Stimulated activated CD8-positive, alpha-beta memory T cell treated with anti-CD3 and anti-CD28 coated beads, Interleukin-7, amount 100 ng/mL, for 48 hours (primary cell): ENCODE measurements at places on chromosomes 5 and 9.

DNA sequence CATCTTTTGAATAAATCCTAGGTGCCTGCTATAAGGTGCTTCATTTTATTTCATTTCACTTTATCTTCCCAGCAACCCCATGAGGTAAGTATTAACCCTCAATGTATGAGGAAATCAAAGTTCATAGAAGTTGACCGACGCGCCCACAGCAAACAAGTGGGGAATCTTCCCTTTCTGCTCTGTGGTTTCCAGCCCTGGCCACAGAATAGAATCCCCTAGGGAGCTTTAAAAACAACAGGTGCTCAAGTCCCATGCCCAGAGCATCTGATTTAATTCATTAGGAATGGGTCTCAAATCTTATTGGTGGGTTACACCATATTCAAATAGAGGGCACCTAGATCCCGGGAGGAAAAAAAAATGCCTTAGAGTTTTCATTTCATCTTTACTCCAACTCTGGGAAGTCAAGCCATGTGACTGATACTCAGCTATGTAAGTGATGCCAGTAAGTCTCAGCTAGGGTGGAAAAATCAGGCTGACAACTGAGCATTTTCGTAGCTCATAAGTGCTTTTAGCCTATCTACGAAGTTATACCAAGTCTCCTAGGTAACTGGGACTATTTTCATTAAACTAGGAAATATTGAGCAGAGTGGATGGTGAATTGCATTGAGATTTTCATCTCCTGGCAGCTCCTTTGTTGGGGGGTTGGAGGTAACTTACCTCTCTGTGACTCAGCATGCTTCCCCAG is 353.4 kb upstream of the SLC30A5 start:
- no peak for DNase-seq

DNA sequence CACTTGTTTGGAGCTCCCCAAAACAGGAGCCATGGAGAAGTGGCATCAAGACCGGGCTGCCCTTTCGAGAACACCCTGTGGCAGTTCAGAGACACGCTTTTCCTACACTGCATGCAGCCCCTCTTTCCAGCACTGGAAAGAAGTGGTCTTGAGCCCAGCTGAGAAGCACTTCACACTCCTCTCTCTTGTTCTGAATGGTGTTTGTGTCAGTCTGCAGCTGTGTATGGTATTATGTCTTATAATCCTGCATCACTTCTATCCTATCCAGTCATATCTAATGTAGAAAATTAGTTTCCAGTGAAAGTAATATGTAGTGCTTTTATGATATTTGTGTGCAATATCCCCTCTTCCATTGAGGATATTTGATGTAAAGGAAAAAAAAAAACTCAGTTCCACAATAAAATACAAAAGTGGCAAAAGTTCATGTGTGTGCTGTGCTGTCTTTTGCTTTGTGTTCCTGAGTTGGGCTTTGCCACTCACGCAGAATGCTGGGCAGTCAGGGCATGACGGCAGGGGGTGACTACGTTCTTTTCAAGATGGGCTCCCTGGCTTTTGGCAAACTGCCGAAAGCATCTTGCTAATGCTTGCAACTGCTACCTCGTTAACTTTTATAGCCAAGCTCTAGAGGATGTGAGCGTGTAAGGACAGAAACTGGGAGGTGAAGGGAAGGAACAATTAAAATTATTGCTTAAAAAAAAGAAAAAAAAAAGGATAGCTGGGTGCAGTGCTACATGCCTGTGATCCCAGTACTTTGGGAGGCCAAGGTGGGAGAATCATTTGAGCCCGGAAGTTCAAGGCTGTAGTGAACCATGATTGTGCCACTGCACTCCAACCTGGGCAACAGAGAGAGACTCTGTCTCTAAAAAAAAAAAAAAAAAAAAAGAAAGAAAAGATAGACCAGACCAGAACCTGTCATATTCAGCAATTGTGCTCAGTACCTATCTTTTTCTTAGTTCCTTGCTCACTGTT is 102.2 kb downstream of the MAP1B start:
- no peak for DNase-seq

DNA sequence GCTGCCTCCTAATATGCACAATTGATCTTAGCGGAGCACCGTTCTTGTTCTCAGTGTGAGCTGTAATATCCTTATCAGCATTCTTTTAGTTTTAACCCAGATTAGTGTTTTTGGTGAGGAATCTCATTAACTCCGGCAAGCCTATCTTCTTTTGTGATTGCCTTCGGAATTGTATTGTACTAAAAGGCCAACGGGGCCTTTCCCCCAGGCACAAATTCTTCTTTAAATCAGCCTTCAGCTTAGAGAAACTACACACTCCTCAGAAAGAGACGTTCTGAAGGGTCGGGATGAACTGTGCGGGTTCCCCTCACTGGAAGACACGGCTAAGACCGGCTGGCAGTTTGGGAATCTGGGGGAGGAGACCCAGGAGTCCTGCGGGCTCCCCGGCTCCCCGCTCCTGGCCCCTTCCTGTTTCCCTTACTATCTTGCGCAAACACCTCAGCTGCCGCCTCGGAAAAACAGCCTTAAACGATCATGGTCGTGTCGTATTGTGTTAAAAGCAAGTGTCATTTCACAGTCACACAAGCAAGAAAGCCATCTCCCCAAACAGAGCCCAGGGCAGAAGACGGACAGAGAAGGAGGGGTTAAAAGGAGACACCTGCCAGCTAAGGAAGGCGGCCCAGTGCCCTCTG is 353.1 kb upstream of the IRX2 start:
- no peak for DNase-seq

GRCh38 chr5:96242571-96242970 is 190.5 kb downstream of the PCSK1 start:
- no peak for DNase-seq

DNA sequence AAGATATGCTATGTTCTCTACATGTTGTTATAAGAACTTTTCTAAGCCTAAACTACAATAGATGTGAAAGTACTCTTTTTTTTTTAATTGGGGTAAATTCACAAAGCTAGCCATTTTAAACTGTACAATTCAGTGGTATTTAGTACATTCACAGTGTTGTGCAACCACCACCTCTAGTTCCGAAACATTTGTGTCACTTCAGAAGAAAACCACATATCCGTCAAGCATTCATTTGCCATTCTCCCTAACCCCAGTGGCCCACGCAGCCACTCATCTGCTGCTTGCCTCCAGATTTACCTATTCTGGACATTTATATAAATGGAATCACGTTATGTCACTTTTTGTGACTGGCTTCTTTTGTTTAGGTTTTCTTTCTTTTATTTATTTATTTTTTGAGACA is 43.1 kb downstream of the SPTAN1 start:
- DNase-seq = no peak

- DNase-seq = no peak
These were observed 70.8 kb upstream of the TGFBR1 start for GRCh38 chr9:99034149-99034548.

DNA sequence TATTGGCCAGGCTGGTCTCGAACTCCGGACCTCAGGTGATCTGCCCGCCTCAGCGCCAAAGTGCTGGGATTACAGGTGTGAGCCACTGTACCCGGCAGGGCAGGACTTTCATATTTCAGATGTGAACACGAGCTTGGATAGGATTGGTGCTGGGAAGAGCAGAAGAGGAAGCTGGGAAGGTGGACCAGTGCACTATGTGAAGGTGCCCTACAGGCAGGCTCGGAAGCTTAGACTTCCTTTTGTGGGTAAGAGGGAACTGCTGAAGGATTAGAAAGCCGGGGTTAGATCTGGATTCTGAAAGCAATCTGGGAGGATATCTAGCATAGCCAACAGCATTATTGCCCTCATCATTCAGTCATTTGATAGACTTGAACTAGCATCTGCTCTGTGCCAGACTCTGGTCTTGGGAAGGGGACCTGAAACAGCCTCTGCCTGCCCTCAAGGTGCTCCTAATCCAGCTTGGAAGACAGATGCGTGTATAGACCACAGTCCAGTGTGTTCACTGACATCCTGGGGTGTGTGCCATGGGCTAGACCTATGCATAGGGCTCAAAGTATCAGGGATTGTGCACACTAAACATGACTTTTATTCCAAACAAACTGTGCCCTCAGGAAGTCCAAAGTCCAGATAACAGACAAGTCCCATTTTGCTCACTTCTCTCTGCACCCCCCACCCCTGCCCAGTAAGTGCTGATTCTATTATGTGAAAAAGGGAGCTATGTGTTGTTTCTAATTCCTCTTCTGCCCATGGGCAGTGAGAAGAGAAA is 637 bp downstream of the CBY3 start:
- no peak for DNase-seq

DNA sequence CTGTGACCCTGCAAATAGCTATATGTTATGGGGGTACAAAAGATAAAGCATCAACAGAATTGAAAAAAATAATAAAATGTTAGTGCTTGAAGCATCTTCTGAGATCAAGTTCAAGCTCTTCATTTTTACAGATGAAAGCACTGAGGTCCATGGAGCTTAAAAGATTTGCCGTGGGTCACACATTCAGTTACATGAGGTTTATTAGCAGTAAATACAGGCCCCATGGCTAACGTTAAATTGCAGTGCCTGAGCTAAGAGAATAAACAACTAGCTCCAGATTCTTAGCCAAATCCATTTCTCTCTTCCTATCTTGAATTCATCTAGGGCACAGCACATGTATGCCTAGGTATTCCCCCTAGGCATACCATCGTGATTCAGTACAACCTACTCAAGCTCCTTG is 2052.7 kb upstream of the C9orf72 start:
- no peak for DNase-seq

DNA sequence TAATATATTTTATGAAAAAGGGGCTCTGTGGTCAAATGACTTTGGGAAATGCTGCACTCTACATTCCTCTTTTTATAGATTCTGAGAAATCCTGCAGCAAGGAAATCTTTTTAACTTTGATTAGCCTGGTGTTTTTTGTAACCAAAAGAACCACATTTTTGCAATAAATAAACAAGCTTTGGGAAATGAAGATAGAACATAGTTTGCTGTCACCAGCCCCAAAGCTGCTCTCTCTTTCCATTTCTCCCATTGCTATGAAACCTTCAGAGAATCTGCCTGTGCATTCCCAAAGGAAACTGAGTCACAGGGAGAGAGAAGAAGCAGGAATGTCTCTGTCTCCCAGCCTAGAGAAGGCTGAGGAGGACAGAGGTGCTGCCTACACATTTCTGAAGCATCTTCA is 59.0 kb downstream of the COL15A1 start:
- no peak for DNase-seq

GRCh38 chr9:20200581-20200980 is 411.7 kb upstream of the SLC24A2 start:
- no peak for DNase-seq

- no peak for DNase-seq
These were observed 906 bp downstream of the SLC25A51 start for GRCh38 chr9:37902796-37903646.

DNA sequence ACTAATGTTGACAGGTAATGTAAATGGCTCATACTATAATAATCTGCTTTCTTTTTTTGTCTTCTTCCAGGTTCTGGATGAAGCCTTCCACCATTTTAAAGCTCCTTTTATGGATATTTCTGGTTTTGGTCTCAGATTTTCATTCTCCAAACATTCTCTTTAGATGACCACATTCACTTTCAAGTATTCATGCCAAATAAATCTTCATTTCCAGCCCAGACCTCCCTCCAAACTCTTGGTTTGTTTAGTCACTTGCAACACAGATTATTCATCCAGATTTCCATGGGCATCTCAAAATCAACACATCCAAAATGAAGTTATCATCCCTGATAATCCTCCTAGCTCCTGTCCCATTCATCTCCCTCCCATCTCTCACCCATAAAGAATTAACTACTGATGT is 40.3 kb upstream of the SVEP1 start:
- DNase-seq = no peak

GRCh38 chr9:89625721-89626687 is 21.2 kb downstream of the GADD45G start:
- no peak for DNase-seq

GRCh38 chr5:170280011-170280493 is 17.5 kb downstream of the LCP2 start:
- DNase-seq = no peak

GRCh38 chr9:34457266-34458012 is 931 bp downstream of the FAM219A start:
- no peak for DNase-seq

DNA sequence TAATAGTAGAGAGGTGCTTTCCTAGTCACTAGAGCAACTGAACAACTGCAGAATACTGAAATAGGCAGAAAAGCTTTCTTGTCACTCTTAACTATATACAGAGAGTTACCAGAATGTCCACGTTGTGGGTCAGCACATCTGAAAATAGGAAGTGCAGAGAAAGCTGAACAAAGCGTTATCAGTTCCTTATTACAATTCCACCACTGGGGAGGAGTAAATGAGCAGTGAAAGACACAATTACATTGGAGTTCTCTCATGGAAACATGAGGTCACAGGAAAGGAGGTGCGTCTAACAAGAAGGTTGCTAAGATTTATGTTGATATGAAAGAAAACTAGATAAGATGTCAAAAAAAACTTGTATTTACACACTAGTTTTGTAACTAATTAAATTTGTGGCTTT is 461.9 kb upstream of the COX7C start:
- DNase-seq = no peak
